EL (cell line): ENCODE measurements at places on chromosomes 1 and 21.
A peak's percentile ranks its signal among the peaks of the same experiment; 100 is the strongest.

DNA sequence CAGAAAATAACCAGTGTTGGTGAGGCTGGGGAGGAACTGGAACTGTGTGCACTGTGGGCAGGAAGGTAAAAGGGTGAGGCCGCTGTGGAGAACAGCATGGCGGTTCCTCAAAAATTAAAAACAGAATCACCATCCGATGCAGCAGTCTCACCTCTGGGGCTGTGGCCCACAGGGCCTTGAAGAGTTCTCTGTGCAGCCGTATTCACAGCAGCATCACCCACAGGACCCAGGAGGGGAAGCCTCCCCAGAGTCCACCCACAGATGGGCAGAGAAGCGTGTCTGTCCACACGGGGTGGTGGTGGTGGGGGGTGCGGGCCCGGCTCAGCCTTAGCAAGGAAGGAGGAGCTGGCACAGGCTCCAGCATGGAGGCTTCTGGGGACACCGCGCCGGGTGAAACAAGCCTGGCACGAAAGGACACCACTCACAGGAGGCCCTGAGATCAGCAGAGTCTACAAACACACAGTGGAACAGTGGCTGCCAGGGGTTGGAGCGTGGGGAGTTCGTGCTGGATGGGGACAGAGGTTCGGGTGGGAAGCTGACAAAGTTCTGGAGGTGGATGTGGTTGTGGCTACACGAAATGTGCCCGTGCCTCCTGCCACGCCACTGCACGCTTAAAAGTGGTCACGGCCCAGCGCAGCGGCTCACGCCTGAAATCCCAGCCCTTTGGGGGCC lies 11.5 kb downstream of the MORN1 start:
- no peak for DNase-seq

DNA sequence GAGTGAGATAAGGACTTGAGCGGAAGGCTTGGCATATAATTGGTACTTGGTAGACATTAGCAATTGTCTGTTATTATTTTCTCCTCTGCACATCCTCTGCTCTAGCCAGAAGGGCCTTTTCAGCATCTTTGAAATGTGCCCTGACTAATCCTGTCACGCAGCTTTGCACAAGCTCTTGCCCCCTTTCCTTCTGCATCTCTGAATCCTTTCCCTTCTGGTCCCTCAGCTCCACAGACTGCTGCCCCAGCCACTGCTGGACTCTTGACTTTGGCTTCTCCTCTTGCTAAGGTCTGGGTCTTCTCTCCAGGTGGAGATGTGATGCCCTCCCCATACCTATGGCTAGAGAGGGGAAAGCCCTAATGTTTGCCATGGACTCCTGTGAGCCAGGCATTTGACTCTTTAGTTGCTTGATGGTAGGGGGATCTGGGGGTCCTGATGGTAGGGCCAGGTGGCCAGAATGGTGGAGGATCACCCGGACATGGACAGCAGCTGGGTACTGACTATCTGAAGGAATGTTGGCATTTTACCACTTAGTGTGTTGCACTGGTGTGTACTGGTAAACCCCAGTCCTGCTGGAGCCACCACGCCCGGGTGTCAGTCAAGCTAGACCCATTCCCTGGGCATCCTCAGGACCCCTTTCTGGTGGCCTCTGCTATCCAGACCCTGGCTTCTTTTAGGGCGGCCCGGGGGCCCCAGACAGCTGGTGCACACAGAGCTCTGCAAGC lies 4.4 kb downstream of the HPCA start:
- no peak for DNase-seq

DNA sequence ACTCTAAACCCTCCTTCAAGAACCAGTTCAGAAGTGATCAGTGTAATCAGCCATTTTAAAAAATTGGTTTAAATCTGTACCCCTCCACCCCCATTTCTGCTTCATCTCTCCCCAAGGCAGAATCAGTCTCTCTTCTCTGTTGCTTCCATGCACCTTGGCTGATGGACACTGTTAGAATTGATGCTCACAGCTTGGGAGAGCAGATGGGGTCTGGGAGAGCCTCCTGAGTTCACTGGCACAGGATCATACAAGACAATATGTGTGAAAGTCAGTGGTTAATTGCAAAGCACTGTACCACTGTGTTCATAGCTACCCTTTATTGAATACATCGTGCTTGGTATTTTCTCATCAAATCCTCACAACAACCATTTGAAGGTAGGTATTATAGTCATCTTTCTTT lies 140.9 kb downstream of the ROR1 start:
- DNase-seq: no peak

GRCh38 chr21:26032263-26032662 lies 138.3 kb downstream of the APP start:
- no peak for DNase-seq

GRCh38 chr1:47996406-47997226 lies 569 bp downstream of the TRABD2B start:
- no peak for DNase-seq

GRCh38 chr1:93672069-93672468 lies 9.6 kb downstream of the BCAR3 start:
- peak; percentile 89 for DNase-seq

GRCh38 chr1:86151427-86151826 lies 5.1 kb downstream of the COL24A1 start:
- DNase-seq: peak; percentile 76

GRCh38 chr1:218658269-218658668 lies 313.1 kb downstream of the TGFB2 start:
- peak; percentile 41 for DNase-seq

DNA sequence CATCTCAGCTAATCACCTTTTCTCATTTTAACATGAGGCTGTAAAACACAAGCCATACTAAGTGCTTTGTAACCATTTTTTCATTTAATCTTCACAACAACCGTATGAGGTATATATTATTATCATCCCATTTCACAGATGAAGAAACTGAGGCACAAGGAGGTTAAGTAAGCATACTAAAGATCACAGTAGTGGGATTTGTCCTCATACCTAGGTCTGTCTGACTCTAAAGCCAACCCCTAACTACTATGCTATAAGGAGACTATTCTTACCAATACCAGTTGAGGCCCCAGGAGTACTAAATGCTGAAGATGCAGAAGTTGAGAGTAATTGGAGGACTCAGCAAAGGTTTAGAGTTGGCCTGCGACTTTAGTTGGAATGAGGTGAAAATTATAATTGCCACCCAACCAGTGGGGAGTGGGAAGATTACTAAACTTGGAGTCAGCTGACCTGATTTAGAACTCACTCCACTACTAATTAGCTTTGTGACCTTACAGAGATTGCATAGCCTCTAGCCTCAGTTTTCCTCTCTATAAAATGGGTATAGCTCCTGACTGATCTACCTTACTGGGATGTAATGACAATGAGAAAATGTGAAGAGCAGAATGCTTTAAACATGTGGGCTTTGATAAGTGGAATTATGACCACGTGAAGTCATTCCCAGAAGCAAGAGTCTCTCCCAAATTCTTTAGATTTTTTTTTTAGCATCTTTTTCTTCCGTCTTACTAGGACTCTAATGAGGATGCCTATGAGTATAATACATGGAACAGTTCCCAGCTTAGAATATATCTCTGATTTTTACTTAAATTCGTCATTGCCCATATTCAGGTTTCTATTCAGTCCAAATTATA lies 85.8 kb upstream of the IPO9 start:
- DNase-seq: no peak

GRCh38 chr1:170544624-170545023 lies 12.7 kb downstream of the GORAB start:
- DNase-seq: no peak

GRCh38 chr1:208238710-208239472 lies 5.3 kb downstream of the PLXNA2 start:
- DNase-seq: peak; percentile 60

- DNase-seq: no peak
Observed at GRCh38 chr1:230151924-230152468, 85.0 kb downstream of the GALNT2 start.

- peak; percentile 51 for DNase-seq
Observed at GRCh38 chr1:23664837-23665795, 26.5 kb upstream of the RPL11 start.
